ENCODE measurements at places on chromosomes 16 and 17.

DNA sequence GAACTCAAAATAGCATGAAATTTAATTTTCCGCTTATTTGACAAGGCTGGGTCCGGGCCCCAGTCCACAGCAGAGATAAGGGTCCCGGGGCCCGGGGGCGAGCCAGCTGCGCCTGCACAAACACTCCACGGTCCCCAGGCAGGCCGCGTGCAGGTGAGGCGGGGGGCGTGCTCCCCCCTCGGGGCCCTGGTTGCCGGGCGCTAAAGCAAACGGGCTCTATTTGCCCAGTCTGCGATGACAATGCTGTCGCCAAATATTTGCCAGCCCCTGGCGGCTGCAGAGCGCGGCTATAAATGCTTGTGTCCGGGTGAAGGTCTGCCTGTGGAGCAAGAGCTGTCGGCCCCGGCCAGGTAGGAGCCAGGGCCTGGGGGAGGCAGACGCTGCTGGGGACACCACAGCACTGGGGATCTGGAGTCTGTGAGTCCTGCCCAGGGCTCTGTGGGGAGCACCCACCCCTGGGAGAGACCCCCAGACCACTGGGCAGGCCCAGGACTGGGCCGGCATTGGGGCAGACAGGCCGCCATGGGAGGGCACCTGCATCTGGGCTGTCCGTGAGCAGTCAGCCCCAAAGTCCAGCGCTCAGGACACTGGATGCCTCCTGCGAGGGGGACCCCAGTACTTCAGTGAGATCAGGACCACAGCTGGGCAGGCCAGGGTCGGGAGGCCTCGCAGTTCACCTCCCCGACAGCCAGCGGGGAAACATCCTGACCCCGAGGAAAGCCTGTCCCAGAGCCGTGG, at the start of gene PERCC1:
Gene PERCC1 (plus strand): TSS at position 320 of the 738 bp plus-strand sequence. CDS start 1,516 bp downstream, outside the sequence.
- no peak for DNase-seq

GRCh38 chr16:49822649-49823370, 33.1 kb downstream of the ZNF423 start:
- no peak for DNase-seq

GRCh38 chr16:24409045-24409444, 130.3 kb upstream of the RBBP6 start:
- DNase-seq = no peak

GRCh38 chr16:8567355-8568230, 22.7 kb downstream of the TMEM114 start:
- peak; percentile 68 for DNase-seq

DNA sequence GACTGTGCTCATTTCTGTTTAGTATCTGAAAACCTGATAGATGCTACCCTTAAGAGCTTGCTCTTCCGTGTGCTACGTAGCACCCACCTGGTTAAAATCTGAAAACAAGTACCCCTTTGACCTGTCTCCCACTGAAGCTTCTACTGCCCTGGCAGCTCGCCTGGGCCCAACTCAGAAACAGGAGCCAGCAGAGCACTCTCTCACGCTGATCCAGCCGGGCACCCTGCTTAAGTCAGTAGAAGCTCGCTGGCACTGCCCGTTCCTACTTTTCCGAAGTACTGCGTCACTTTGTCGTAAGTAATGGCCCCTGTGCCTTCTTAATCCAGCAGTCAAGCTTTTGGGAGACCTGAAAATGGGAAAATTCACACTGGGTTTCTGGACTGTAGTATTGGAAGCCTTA, 18.9 kb downstream of the NTAN1 start:
- no peak for DNase-seq

GRCh38 chr16:48972236-48972635, 309.4 kb downstream of the CBLN1 start:
- no peak for DNase-seq

DNA sequence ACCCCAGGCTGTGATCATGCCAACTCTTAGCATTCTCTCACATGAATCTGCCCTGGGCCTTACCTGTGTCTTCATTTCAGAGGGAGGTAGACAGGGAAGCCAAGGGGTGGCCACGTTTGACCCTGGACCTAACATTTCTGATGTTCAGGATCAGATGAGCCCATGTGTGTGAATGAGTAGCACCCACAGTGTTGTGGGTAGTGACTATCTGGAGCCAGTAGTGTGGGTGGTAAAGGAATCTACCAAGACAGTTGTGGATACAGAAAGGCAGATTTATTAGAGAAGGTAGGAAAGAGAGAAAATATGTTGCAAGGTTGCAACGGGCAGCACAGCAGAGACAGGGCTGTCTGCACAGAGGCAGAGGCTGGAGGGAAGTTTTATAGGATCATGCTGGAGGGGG, 60.5 kb downstream of the TK2 start:
- no peak for DNase-seq

- DNase-seq = no peak
Measured at GRCh38 chr17:5610956-5611355, 26.6 kb upstream of the NLRP1 start.

GRCh38 chr17:17382065-17382459, 78.9 kb downstream of the NT5M start:
- DNase-seq = no peak

DNA sequence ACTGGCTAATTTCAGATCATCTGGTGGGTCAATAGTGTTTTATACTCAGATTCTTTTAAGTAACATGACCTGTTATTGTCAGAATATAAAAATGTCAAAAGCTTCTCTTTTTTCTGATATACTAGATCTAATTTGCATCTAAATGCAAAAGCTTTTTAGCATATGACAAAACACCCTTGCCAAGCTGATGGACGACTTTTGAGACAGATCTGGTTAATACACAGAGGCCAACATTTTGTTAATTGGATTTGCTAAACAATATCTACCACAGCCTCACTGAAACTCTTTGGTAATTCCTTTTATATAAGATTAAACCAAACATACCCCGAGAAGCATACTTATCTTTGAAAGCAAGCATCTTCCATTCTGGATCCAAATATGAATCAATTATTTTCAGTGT, 10.3 kb upstream of the NOL11 start:
- no peak for DNase-seq

GRCh38 chr17:82929676-82930042, 89.8 kb upstream of the ZNF750 start:
- no peak for DNase-seq

DNA sequence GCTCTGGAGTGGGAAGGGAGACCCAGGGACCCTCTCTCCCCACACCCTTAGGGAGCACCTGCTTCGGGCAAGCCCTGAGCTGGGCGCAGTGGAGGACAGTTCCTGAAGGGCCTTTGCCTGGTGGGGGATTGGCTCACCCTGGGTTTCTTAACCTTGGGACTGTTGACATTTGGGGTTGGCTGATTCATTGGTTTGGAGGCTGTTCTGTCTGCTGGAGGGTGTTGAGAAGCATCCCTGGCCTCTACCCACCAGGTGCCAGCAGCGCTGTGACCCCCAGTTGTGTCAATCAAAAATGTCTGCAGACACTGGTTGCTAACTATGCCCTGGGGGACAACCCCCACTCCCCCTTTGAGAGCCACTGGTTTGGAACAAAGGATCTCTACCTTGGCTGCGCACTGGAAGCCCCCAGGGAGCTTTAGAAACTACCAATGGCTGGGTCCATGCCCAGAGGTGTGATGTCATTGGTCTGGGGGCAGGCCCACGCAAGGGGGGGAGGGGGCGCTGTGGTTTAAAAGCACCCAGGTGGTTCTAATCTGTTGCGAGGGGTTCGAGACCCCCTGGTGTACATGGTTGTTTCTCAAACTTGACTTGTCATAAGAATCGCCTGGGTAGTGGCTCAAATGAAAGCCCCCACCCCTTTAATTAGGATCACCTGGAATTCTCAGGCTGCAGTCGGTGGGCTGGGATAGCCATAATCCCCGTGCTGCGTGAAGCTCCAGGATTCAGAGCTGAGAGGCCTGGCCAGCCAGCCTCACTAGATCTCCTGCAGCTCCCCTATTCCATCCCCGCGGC, 151.9 kb upstream of the GSE1 start:
- no peak for DNase-seq

DNA sequence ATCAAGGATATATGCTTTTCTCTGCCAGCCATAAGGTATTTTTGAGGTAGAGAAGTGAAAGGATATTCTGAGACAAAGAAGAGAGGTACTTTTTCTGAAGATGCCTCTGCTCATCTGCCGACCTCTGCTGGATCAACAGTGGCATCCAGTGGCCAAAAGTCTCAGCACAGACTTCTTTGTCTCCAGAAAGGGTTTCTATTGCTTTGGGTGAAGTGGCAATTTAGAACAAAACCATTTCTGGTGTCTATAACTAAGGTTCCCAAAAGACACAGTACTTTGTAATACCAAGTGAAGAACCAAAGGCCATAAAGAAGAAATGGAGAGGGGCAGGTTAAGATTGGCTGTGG, 155.2 kb upstream of the C17orf78 start:
- peak; percentile 45 for DNase-seq

DNA sequence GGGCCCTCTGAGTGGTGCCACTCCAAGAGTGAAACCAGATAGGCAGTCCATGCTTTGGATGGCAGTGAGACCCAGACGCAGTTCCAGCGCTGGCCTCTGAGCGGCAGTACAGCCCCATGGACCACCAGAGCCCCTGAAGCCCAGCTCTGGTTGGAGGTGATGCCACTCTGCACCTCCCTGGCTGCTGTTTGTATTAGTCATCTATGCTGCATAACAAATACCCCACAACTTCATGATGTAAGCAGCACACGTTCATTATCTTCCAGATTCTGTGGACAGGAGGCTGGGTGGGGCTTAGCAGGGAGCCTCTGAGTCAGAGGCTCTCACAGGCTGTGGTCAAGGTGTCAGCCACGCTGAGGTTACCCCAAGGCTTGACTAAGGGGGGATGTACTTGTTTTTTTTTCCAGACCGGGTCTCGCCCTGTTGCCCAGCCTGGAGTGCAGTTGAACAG, 5.1 kb upstream of the NME4 start:
- DNase-seq = no peak

DNA sequence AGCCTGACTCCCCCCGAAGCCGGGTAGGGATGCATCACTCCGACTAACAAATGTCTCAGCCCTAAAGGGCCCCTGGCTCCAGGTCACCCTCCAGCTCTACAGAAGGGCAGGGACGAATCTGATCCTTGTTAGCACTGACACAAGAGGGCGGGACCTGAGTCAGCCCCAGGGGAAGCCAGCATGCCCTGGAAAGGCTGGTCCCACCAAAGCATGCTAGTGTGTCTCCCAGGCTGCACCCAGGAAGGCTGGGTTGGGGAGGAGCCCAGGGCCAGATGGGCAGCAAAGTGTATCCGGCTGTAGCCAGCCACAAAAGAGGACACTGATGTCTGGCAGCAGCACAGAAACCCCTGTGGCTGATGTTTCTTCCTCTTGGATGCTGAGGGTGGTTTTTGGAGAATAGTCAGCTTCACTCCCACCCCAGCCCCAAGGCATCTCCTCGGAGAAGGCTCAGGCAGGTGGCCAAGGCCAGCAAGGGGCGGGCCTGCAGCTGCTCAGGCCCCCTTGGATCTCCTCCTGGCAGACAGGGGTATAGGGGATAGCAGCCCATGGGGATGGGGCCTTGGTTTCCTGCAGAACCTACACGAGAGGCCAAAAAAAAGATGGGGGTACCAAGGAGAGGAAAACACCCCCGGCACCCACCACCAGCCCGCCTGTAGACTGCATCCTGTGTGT, 11.0 kb downstream of the NATD1 start:
- DNase-seq = no peak

DNA sequence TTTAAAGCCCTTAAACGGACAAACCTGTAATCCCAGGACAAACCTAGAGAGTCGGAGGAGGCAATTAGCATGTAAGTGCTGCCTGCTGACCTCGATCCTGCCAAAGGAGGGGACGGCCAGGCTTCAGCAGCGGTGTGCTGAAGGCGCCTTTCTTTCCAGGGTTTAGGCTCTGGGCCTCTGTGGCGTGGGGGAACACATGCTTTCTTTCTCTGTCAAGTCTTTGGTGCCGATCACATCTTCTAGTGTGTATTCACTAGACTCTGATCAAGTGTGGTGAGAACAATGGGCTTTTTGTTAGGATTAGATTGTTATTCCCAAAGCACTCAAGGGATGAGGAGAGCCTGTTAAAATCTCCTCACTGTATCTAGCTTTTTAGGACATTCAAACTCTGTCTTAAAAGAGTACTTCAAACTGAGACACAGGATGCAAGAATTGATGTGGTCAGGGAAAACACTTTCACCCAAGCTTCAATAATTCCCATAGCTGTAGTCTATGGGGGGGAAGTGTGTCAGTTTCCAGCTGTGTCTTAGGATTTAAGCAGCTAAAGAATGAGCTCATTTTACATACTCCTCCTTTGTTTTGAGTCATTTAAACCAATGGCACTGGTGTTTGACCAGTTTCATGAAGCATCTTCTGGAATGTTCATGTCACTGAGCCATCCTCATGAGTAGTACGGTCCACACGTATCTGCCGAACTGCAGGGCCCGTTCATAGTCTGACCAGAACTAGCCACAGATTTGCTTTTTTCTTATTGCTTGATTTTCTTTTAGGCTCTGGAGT, 51.2 kb downstream of the RPA1 start:
- peak; percentile 79 for DNase-seq

DNA sequence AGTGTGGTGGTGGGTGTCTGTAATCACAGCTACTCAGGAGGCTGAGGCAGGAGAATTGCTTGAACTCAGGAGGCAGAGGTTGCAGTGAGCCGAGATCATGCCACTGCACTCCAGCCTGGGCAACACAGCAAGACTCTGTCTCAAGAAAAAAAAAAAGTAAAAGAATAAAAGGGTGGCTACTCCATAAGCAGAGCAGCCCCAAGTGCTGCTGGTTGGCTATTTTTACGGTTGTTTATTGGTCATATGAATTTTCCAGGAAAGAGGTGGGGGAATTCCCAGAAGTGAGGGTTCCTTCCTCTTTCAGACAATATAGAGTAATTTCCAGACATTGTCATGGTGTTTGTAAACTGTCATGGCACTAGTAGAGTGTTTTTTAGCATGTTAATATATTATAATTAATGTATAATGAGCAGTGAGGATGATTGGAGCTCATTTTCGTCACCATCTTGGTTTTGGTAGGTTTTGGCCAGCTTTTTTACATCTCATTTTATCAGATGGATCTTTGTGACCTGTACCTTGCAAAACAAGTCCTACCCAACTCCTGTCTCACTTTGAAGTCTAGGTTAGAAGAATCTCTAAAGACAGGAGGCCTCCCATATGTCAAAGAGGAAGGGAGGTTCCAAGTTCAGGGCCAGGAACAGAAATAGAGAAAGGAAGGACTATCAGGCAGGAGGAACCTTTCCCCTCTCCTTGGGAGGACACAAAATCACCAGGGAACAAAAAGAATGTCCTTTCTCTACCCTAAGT, 39.1 kb downstream of the HOXB1 start:
- DNase-seq = no peak

- DNase-seq = peak; percentile 43
Measured at GRCh38 chr17:67546578-67547527, 169.8 kb downstream of the PITPNC1 start.

- no peak for DNase-seq
Measured at GRCh38 chr17:61567045-61567802, 23.8 kb downstream of the NACA2 start.

GRCh38 chr17:76174037-76174436, 33.0 kb upstream of the FOXJ1 start:
- no peak for DNase-seq

GRCh38 chr16:8950580-8951077, 13.1 kb downstream of the USP7 start:
- DNase-seq = no peak

GRCh38 chr17:16007439-16007838, 7.8 kb downstream of the TTC19 start:
- DNase-seq = no peak

All from globus pallidus (tissue), 1 donor.